ENCODE measurements at places on chromosomes 16 and 17. TPM values are rescaled to one million over a fixed set of nuclear protein-coding genes. Genes with fewer than 3 reads are reported as not detected.

Gene FGF11
- total RNA-seq = 4.4 TPM

GRCh38 chr16:55566432-55567175 is at the start of gene CAPNS2:
Gene CAPNS2, plus strand, starts transcription at chr16:55566684. Its CDS starts 73 bp downstream, at chr16:55566757.
- ATAC-seq = no peak

Gene GABARAP
- 190 TPM for total RNA-seq

GRCh38 chr16:78784771-78785170 is 685.3 kb downstream of the WWOX start:
- ATAC-seq = peak; percentile 20

- peak; percentile 69 for ATAC-seq
These were observed at the start of gene MEIOC for GRCh38 chr17:44655983-44656710. Gene MEIOC, plus strand, starts transcription at chr17:44656468. Its CDS starts 146 bp downstream, at chr17:44656614.

DNA sequence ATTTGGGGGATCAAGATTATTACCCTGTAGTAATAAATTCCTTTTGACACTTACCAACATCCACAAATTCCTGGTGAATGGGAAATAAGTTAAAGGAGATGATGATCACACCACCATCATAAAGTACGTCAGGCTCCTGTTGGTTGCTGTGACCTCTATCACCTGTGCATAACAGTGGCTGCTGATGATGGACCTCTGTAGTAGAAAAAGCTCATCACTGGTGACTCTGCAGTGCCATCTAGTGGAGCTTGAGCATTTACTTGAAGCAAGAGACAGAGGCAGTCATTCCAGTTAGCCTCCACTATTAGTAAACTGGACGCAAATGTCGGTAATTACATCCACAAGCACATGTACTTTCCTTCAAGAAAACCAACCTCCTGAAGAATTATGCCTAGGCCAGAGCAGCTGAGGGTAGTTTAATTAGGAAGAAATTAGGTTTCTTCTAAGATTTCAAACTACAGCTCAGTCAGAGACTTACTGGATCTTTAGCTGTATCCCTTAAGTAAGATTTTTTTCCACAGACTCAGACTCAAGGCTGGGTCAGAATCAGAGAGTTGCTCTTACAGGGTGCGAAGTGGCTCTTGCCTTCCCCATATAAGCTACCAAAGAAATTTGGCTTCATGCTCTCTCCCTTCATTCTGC is 39.3 kb downstream of the CYB561 start:
- peak; percentile 80 for ATAC-seq

Gene ANKS4B
- not detected for total RNA-seq

- peak; percentile 85 for ATAC-seq
These were observed 12.6 kb downstream of the THRA start for GRCh38 chr17:40075201-40075941.

- no peak for ATAC-seq
These were observed 208.5 kb upstream of the TNRC6C start for GRCh38 chr17:77749989-77750388.

GRCh38 chr16:69712277-69712676 is 14.1 kb downstream of the NQO1 start:
- peak; percentile 52 for ATAC-seq

Gene WNT9B
- not detected for total RNA-seq

Gene KRT12
- total RNA-seq = not detected

- no peak for ATAC-seq
These were observed 27.7 kb upstream of the CHMP6 start for GRCh38 chr17:80963812-80964543.

Gene ITGA2B
- 2.2 TPM for total RNA-seq

GRCh38 chr17:69500911-69501429 is 86.5 kb downstream of the MAP2K6 start:
- no peak for ATAC-seq

Gene KRTAP1-5
- total RNA-seq = not detected

GRCh38 chr16:46830417-46830901 is 521 bp downstream of the C16orf87 start:
- ATAC-seq = peak; percentile 4

Gene RFWD3
- 71.5 TPM for total RNA-seq

Gene KRTAP4-5
- total RNA-seq = not detected

DNA sequence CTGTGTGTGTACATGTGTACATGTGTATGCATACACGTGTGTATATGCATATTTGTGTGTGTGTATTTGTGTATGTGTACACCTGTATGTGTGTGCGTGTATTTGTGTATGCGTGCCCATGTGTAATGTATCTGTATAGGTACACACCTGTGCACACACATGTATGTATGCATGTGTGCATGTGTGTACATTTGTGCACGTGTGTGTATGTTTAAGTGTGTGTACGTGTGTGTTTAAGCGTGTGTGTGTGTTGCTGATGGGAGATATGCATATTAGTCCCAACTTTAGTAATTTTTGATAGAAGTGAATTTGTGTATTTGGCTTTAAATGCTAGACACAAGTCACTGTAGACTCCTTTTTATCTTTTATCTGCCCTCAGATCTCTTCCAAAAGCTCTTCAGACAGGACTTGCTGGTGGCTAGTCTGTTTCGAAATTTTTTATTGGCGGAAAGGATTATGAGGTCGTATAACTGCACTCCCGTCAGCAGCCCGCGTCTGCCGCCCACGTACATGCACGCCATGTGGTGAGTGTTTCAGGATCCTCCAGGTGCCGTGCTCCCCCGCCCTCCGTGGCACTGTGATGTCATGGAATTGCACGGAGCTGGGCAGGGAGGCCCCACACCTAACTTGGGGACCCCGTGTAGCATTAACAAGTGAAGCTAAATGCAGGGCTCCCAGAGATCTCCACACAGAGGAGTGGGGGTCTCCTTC is 168.8 kb upstream of the CHMP6 start:
- ATAC-seq = no peak

DNA sequence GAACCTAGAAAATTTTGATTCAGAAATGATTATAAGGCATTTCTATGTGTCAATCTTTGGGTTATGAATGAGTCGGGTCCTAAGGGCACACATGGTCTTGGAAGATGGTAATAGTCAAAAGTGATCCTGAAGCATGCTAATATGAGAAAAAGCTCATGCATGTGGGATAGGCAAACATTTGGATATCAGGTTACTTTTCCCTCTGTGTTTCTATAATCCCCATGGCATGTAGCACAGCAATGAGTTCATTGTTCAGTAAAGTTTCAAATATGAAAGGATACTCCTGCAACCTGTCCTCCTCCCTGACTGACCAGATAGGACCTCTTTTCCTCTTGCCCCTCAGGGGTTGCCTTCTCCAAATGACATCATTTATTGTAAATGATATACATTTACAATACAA is 249.9 kb upstream of the MON1B start:
- no peak for ATAC-seq

DNA sequence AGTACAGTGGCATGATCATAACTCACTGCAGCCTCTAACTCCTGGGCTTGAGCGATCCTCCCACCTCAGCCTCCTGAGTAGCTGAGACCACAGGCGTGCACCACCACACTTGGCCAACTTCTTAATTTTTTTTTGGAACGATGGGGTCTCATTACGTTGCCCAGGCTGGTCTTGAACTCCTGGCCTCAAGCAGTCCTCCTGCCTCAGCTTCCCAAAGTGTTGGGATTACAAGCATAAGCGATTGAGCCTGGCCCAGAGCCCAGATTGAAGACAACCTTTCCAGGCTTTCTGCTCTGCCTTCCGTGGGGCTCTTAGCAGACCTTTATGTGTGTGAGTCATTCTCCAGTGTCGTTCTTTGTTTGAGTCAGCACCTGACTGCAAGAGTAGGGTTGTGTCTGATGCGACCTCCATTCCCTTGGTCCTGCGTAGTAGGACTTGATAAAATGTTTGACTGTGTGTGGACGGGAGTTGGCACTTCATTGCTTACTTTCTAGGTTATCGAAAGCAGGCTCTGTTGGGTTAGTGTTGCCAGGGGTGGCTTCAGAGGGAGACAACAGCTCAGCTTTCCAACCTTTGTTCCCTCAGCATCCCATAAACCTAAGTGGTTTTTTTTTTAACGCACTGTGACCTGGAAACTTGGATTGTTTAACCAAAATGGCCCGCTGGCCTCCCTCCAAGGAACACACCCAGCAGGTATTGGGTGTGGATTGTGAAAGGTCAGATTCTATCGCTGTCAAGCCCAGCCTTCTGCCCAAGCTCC is 26.4 kb downstream of the EEF2K start:
- ATAC-seq = peak; percentile 100

Gene SMPD3
- 0.19 TPM for total RNA-seq

GRCh38 chr16:67383284-67383683 is 10.0 kb downstream of the TPPP3 start:
- no peak for ATAC-seq

Gene SLC13A5
- not detected for total RNA-seq

Gene WSCD1
- total RNA-seq = not detected

DNA sequence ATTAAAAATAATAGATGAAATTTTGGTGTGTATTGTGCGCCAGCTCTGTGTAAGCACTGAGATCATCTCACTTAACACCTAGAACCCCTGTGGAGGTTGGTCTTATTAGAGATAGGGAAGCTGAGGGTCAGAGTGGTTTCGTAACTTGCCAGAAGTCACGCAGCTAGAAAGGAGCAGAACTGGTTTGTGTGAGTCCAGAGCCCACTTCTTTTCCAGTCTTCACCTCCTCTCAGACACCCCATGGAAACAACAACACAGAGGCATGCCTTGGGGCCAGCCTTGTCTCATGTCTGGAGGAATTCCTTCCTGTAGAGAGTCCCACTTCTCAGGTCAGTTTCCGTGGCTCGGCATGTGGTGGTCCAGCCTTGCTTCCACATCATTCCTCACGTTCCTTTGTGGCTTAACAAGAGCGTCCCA is 16.5 kb downstream of the YPEL2 start:
- ATAC-seq = no peak

Gene OMG
- 0.42 TPM for total RNA-seq

DNA sequence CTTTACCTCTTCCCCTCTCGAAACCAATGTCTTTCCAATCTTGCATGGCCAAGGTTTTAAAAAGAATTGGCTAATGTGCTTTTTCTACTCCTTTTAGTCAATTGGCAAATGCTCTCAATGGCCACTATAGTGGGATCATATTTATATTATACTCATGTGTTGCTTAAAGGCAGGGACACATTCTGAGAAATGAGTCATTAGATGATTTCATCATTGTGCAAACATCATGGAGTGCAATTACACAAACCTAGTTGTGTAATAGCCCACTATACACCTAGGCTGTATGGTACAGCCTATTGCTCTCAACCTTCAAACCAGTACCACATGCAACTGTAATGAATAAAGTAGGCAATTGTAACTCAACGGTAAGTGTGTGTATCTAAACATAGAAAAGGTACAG is 180.9 kb downstream of the HS3ST3A1 start:
- ATAC-seq = no peak

DNA sequence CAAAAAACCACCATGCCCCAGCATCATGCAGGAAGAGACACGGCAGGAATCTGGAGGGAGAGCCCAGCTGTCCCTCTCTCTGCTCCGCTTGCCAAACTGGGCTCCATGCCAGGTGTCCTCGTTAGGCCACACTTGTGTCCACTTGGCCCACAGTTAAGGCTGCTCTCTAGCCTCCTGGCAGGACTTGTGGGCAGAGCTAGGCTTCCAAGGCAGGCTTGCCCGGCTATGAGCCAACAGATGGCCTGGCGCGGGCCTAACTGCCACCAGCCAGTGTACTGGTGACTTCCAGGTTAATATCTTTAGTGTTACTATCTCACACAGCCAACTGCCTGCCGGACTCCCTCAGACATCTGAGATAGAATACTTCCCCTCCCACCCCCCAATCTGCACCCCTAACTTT is 10.6 kb downstream of the ATP6V0D1 start:
- no peak for ATAC-seq

DNA sequence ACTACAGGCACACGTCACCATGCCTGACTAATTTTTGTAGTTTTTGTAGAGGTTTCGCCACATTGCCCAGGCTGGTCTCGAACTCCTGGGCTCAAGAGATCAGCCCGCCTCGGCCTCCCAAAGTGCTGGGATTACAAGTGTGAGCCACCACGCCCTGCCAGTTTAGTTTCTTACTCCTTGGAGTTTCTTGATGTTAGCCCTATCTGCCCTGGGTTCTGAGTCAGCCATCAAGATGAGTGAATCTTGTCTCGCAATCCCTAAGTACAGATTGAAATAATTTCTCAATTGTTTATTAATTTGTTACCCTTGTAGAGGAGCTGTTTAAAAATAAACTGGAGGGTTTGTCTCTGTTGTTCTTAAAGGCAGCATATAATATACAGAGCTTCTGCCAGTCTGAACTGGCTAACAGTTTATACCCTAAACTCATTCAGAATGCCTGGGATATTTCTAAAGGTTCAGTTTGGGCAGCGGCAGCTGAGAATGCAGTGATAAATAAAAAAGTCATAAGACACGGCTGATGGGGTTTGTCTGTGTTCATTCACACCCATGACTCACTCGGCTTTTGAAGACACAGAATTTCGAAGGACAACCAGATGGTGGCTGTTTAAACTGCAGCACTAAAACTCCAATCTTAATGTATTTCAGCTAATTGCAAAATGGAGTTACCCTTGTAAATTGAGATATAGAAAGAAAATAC is 39.6 kb downstream of the GPRC5B start:
- ATAC-seq = no peak

Gene SMIM5
- not detected for total RNA-seq

- ATAC-seq = peak; percentile 43
These were observed 48.5 kb downstream of the HAPSTR1 start for GRCh38 chr16:9139965-9140364.

DNA sequence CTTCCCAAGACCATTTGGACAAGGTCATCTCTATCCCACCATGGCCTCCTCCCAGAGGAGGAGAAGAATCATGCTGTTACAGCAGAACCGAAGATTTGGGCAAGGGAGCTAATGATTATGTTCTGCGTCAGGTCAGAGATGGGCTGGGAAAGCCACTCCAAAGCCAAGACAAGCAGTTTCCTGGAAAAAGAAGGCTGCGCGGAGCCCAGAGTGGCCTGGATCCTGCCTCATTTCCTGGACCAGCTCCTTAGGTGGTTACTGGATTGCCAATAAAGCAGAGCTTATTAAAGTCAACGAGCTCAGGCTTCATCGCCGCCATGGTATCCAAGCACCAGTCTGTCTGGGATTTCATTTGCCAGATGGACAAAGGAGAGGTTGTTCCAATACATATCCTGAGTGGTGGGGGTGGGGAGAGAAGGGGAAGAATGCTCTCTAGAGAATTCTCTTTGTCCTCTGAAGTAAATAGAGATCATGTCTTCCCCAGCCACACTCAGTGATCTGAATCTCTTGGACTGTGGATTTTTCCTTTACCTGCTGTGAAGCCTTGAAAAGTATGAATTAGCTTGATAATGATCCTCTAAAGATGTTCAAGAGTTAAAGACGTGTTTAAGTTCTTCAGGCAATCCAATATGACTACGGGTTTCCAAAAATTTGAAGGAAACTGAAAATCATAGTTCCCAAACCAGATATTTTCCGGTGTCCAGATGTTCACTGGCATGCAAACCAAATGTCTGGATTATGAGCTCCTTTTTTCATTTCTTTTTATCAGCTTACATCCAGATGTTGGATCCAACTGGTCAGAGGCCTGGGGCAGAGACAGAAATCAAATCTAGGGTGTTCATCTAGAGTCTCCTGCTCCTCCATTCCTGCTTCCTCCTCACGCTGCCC is 17.7 kb downstream of the PRAC1 start:
- ATAC-seq = no peak

DNA sequence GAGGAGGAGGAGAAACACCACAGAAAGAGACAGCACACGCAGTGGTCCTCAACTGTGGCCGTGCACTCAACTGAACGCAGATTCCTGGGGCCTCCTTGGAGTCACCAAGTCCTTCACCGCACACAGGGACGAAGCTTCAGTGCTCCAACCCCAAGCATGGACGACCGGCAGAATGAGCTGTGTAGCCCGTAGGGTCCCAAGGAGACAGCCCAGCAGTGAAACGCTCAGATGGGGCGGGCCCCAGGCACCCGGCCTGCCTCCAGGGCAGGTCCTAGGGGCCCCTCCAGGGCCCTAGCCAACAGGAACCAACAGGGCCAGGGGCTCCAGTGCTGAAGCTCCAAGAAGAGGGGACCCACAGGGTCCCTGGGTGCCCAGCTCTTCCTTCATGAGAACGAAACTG is 13.2 kb downstream of the RAB40B start:
- ATAC-seq = no peak

GRCh38 chr17:61233991-61234750 is 165.5 kb upstream of the TBX2 start:
- ATAC-seq = no peak

Measured in activated T-helper 17 cell treated with anti-CD3 and anti-CD28 coated beads, Interleukin-2, amount 50 U/mL, for 72 hours (primary cell).